NCI-H1105 treated with DMSO at 0.1 percent for 48 hours (cell line): ENCODE measurements at places on chromosomes 2 and 18.

DNA sequence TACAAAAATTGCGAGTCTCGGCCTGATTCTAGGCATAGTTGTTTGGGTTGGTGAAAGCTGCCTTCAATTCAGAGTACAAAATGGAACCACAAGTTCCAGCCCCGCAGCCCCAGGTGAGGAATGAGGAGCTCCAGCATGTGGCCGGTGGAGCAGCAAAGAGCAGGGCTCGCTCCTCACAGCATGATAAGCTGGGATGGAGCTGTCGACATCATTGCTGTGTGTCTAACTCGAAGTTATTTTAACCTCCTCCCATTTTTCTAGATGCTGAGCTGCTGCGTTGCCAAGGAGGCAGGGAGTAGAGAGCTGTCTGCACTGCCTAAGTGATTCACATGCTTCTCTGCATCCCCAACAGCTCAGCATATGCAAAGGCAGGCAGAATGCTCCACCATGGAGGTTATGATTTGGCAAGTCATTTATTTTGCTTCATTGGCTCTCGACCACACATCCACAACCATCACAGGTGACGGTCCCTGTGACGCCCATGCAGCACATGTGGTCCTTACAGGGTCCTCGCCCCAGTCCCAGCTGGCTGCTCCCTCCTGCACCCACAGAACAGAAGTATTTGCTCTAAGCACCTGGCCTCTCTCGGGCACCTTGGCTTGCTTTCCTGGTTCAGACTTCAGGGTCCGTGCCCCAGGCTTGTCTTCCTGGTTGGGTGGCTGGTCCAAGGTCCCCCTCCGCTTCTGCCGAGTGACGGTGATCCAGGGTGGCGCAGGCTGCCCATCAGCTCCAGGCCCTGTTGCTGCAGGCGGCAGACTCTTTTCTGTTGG is 66.0 kb upstream of the MGAT4A start:
- no peak for DNase-seq

DNA sequence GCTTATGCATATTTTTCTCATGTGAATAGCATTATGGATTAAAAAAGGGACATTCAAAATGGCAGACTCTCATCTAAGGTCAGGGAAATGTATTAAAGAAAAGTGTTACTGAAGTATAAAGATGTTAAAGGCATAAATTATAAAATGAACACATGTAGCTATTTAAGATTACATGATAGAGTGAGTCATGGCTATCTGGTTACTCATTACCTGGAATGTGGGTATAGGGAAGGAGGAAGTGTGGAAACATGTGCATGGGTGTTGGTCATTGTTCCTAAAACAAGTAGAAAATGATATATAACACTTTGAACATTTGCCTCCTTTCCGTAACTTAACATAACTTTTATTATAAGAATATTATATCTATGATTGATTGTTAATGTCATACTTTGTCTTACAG is 66.4 kb downstream of the MYO1B start:
- DNase-seq = no peak

DNA sequence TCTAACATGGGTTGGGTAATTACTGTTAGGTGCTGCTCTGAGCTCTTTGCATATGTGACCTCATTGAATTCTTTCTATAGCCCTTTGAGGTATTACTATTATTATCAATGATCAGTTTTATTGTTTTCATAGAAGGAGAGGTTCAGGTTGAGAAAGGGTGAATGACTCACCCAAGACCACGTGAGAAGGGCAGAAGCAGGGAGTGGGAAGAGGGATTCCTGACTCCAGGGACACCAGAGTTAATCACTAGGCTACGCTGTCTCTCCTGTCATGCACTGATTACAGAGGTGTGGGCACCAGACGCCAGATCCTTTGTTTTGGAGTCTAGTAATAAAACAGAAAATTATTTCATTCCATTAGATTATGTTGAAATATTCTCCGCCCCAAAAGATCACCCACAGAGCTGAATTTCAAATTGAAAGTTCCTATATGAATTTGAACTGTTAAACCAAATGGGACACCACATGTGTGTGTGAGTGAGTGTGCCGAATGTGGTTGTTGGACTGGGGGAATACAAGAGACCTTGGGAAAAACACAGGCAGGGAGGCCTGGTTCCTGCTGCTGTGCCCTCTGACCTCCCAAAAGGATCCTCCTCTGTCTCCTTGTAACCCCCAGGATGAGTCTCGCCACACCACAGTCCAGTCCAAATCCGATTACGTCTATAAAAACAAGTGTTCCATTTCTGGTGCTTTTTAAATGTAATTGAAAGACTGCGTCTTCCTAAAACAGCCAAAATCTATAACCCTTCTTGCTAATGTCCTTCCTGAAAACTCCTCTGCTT is 215.4 kb downstream of the ZNF521 start:
- DNase-seq = no peak

DNA sequence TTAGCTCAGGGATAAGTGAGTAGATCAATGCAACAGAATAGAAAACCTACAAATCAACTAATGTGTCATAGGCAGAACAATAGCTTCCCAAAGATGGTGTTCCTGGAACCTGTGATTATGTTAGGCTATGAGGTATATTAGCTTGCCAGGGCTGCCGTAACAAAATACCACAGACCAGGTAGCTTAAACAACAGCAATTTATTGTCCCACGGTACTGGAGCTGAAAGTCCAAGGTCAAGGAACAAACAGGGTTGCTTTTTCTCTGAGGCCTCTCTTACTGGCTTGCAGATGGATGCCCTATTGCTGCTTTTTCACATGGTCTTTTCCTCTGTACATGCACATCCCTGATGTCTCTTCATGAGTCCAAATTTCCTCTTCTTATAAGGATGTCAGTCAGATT is 354.9 kb downstream of the TNS1 start:
- no peak for DNase-seq

GRCh38 chr2:24058564-24059271 is 9.2 kb downstream of the FKBP1B start:
- DNase-seq = no peak

DNA sequence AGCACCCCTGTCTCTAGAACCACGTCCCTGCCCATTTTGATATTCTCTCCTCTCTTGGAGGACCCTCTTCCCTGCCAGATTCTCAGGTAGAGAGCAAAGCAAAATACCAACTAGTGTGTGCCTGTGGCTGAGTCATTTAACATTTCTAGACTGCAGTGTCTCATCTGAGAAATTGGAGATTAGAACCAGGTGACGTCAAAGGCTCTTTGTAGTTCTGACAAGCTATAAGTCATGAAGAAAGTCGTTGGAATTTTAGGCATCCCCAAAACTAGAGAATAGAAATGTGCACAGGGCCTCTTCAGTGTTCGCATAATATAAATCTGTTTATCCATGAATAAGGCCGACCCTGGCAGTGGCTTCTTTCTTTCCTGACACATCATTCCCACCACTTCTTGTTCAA is 74.4 kb upstream of the TANC1 start:
- DNase-seq = no peak

- DNase-seq = no peak
Observed at GRCh38 chr2:184730288-184730687, 132.0 kb downstream of the ZNF804A start.

DNA sequence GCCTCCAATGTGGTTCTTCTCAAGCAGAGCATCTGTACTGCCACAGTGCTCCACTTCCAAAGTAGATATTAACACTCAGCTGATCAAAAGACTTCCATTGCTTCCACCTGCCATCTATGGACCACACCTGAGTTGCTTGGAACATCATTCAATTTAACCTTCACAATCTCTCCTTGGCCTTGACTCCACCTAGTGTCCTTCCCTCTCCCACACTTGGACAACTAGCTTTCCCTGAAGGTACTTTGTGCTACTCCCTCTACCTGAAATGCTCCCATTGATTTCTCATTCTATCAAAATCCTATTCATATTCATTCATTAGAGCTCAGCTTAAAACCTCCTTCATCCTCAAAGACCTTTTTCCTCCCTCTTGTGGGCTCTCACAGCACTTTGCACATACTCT is 48.7 kb downstream of the SOWAHC start:
- no peak for DNase-seq

- no peak for DNase-seq
Observed at GRCh38 chr2:238523158-238524110, 96.7 kb downstream of the ASB1 start.

- DNase-seq = no peak
Observed at GRCh38 chr18:61606759-61607158, 273.5 kb downstream of the CDH20 start.
